Fibroblast of pulmonary artery (primary cell): ENCODE measurements at places on chromosomes 7 and 10.

DNA sequence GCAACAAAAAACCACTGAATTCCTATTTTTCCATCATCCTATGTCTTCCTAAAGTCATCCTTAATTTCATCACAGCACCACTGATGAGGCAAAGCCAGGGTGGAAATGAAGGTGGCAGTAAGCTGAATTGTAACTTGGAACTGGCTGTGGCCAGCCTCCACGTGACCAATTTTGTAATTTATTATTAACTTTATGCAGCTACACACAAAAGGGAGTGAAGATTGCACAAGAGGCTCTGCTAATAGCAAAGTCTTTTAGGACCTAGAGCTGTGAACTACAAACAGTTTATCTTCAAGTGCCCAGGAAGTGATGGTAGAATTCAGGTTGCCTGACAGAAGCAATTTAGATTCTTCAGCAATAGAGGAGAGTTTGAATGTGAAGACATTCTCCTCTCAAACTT lies 176.4 kb downstream of the CCDC71L start:
- DNase-seq = peak; percentile 56

GRCh38 chr7:131899271-131900030 lies 343.0 kb upstream of the PODXL start:
- no peak for DNase-seq

DNA sequence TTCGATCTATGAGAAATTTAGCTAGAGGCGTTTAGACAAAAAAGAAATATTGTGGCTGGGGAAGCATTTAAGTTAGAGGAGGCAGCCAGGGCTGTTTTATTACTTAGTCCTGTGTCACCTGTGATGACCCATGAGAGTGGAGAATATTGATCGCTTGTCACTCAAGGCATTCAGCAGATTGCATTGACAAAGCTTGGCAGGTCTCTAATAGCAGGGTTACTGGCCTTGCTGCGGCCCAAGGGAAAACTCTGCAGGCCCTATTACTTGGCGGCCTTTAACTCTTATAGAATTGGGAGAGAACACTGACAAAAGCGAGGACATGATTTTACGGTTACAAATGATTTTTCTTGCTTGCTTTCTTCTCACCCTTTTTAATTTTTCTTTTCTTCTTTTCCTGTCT lies 473.5 kb downstream of the AUTS2 start:
- DNase-seq = no peak

- DNase-seq = no peak
Measured at GRCh38 chr10:12643279-12643678, 293.9 kb downstream of the CAMK1D start.

DNA sequence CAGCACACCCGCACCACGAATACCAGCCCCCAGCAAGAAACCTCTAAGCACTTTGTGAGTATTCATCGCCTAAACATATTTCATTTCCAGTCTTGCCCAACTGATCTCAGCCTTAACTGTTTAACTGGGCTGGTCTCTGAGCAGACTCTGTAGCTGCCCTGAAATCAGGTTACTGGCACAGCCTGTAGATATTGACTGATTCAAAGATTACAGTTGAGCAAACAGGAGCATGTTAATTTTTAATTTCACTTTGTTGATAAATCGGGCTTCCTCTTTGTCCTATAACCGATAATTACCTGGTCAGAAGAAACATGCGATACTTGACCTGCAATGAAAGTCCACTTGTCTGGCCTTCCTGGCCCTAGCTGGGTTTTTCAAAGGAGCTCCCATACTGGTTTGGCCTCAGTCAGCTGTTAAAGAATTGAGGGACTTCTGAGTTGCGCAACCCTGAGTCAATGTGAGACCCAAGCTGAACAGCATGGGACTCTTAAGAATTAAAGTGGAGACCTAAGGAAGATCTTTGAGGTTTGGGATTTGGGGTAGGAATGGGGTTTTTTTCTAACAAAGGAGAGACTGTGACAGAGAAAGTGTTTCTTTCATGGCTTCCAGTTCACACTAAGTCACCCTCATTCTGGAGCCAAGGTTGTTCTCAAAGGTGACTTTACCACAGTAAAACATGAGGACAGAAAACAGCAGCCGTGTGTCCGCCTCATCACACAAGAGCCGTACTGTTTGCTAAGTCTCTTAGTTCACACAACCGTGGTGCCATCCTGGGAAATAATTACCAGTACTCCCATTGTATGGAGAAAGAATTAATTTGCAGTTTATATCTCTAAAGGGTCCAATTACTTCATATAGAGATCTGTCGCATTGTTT lies 75.9 kb downstream of the PPP1R3C start:
- DNase-seq = no peak

- no peak for DNase-seq
Measured at GRCh38 chr7:24595671-24596418, 22.6 kb downstream of the PALS2 start.

DNA sequence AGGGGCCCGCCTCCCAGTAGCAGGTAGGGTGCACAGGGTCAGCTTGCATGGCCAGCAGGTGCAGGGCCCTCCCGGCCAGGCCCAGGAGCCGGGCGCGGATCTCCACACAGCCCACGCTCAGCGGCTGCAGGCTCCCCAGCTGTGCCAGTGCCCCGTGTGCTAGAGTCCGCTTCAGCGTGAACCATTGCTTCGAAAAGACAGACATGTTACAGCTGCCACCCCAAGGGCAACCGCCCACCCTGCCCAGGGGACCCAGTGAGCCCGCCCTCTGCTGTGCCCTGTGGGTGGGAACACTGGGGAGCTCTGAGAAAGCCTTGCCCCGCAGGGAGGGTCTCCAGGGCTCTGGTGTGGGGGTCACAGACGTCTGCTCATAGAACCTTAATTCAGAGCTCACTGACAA lies 64.3 kb upstream of the NKX6-2 start:
- DNase-seq = no peak

- no peak for DNase-seq
Measured at GRCh38 chr7:23378996-23379395, 79.9 kb downstream of the MALSU1 start.

- no peak for DNase-seq
Measured at GRCh38 chr10:116538456-116538855, 7.3 kb upstream of the PNLIP start.

DNA sequence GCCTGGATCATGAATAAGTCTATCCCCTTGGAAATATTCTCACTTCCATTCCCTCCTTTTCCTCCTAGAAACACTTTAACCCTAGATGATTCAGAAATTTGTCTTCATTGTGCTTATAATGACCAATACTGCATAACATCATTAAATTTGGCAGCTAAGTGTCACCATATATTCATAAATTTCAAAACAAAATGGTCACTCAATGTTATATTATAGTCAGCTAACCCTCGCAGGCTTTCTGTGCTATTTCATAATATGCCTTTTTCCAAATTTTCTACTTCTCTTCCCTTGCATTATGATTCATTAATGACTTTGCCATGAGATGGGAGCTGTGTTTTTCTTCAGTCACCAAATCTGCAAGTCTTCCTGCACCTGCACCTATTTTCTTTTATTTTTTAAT lies 308.3 kb upstream of the AKR1E2 start:
- DNase-seq = no peak

DNA sequence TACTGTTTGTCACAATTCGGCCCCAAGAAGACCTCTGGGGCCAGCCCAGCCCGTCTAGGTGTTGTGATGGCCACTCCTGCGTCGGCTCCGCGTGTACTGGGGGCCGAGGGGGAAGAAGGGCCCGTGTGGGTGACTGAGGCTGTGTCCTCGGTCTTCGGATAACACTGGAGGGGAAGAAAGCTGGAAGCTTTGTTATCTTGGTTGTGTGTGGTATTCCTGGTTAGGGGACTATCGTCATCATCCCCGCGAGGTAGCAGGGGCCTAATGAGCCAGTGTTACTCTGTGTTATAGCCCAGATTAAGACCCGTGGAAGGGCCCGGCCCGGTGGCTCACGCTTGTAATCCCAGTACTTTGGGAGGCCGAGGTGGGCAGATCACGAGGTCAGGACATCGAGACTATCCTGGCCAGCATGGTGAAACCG lies 854 bp downstream of the MTG1 start:
- DNase-seq = no peak

GRCh38 chr10:97089209-97089870 lies 96.4 kb downstream of the SLIT1 start:
- DNase-seq = no peak

DNA sequence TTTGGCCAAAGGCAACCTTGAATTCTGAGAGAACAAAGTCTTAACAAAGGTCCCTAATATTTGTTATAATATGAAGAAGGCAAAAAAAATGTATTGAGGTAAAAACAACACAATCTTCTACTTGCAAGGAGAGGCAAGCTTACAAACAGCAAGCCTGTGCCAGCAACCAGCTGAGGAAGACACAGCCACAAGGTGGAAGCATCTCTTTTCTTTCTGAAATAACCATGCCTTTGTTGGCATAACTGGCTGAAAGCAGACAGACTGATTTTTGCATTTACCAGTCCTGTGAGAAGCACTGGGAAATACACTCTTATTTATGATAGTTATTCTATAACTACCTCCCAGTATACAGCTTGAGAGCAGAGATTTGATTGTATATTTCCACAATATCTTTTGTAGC lies 292.0 kb downstream of the PHTF2 start:
- no peak for DNase-seq

DNA sequence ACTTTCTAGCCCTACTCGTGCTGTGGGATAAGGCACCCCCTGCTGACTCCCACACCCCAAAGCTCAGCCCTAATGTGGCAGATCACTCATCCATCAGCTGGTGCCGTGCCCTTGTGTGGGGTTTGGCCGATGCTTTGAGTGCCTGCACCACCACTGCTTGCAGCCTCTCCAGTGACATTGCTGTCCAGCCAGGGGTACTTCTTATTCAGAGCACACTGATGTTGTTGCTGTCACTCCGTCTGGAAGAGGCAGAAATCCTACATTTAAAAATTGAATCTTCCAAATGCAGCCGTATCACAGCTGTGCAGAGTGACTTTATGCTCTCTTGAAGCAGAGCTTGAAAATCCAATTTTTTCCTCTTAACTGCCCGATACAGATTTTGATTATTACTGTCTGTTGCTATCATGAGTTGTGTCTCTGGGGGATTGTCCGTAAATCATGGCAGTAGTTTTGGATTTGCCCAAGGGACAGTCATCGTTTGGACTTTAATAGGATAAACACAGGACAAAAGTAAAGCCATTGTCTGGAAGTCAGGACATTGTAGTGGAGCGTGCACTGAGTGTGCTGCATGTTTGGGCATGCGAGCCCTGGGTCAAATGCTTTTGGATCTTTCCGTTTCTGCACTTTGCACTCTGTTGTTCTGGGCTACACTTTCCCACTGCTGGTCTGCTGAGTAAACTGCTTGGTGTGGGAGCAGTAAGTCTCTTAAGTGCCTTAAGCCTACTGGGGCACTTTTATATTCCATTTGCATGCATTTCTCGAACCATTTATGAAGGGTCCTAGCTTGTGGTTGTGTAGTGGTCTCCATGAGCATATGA lies 128.2 kb downstream of the DOCK1 start:
- no peak for DNase-seq

- no peak for DNase-seq
Measured at GRCh38 chr7:1385809-1386622, 73.3 kb downstream of the MICALL2 start.

- DNase-seq = no peak
Measured at GRCh38 chr7:81590131-81590530, 179.7 kb downstream of the HGF start.

DNA sequence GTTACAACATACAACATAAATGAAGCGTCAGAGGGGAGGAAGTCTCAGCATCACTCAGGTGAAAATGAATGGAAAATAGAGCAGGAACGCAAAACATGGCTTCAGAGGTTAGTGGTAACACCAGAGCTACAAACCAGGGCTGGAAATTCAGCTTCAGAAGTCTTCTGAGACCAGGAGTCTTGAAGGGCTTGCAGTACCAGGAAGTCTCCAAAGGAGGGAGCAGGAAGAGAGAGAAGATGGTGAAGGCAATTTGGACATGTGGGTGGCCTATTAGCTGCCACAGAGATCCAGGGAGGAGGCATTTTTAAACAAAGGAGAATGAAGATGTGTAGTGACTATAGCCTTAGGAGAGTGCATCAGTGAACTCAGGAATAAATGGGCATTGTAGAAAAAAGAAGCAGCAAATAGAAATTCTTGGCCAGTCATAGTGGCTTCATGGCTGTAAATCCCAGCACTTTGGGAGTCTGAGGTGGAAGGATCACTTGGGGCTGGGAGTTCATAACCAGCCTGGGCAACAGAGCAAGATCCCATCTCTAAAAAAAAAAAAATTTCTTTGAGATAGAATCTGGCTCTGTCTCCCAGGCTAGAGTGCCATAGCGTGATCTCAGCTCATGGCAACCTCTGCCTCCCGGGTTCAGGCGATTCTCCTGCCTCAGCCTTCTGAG lies 9.3 kb upstream of the TET1 start:
- peak; percentile 90 for DNase-seq

DNA sequence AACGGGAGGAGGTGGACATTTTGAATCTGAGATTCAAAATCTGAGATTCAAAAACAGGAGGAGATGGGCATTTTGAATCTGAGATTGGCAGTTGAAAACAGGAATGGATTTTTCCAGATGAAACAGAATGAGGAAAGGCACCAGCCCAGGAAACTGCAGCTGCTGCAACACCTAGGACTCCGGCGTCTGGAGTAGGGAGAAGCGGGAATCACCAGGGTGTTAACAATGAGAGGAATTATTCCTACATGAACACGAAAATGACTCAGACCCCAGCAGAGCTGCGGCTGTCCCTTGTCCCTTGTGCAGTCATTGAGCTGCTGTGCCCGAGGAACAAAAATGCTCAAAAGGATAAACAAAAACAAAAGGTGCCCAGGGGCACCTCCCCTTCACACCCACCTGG lies 59.9 kb upstream of the KAT6B start:
- no peak for DNase-seq

GRCh38 chr7:117127585-117128168 lies 174.4 kb downstream of the ST7 start:
- peak; percentile 80 for DNase-seq

DNA sequence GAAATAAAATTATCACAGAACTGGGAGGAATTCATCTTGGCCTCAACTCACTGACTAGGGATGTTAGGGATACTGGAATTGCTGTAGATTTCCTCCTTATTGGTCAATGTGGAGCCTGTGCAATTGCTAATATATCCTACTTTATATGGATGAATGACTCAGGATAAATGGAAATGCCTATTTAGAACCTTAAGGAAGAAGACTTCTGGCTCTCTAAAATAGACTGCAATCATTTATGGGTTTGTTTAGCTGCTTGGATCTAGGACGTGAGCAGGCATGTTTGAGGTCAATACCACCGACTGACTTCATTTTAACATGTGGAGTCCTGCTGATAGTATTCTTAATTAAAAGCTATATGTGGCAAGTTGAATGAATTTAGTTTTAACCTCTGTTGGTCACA lies 1040.1 kb upstream of the LRRN3 start:
- no peak for DNase-seq

- DNase-seq = peak; percentile 79
Measured at GRCh38 chr10:7161484-7162250, 249.2 kb downstream of the SFMBT2 start.

DNA sequence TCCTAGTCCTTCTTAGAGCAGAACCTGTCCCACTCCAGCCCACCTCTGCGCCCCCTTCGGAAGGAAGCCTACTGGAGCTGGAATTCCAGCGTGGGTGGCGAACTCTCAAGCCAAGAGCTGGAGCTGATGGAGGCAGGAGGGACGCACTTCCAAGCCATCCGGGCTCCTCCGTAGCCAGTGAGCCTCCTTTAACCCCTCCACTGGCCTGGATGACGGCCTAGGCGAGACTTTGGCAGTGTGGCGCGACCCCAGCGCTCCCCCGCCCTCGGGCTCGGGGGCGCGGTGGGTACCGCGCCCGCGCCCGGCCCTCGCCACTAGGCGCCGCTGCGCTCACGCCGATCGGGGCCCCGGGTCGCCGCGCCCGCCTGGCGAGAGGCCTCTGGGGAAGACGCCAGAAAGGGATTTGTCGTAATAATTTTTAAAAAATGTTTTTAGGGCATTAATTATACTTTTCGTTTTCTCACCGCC lies 5.1 kb upstream of the EMX2 start:
- no peak for DNase-seq

GRCh38 chr7:131537571-131537978 lies 18.9 kb downstream of the PODXL start:
- no peak for DNase-seq
